Cortex of kidney (tissue), 1 donor: ENCODE measurements at places on chromosomes 12 and 14.

DNA sequence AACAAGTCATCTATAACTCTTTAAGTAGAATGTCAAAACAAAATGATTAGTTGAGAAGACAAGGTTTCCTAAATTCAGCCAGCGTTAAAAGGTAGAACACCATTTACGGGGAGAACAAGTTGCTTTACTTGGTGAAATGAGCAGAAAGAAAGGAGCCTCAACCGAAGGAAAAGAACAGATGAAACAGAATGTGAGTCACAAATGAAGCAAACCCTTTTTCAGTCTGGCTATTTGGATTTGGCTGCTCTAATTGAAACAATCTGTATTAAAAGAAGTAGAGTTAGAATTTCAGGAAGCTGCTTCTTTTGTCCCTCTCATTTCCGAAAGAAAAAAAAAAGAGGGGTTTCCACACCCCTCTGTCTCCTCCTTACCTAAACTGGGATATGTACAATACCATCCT lies 34.6 kb downstream of the CEP128 start:
- no peak for DNase-seq

DNA sequence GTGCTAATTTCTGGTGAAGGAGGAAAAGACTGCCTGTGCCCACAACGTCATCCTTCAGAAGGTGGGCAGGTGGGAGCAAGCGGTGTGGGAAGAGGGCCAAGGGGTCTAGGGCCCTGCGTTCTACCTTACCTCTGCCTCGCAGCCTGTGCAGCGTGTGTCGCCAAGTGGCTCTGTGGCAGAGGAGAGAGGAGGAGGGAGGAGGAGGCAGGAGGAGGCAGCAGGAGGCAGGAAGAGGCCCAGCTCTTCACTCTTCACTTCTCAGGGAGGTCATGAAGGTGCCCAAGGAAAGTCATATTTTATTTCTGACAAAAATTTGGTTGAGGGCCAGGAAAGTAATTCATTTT lies 177.9 kb downstream of the MYRFL start:
- no peak for DNase-seq

- no peak for DNase-seq
These were observed 414.8 kb upstream of the LMO3 start for GRCh38 chr12:17020765-17021164.

DNA sequence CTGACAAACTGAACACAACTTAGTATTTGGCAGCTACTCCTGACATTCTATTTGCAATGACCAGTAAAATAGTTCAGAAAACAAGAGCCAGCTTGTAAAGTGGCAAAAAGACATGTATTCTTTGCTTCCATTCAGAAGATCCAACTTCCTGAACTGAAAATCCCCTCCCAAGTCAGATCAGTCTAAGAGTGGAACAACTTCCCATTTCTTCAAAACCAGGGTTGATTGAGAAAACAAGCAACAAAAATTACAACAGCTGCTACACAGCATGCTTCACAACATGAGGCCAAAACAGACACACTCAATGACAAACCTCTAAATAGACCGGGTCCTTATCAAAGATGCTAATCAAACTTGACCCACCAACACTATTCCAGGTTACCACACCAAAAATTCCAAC lies 40.3 kb downstream of the CIT start:
- no peak for DNase-seq

GRCh38 chr14:53946404-53947093 lies 10.1 kb downstream of the BMP4 start:
- no peak for DNase-seq

DNA sequence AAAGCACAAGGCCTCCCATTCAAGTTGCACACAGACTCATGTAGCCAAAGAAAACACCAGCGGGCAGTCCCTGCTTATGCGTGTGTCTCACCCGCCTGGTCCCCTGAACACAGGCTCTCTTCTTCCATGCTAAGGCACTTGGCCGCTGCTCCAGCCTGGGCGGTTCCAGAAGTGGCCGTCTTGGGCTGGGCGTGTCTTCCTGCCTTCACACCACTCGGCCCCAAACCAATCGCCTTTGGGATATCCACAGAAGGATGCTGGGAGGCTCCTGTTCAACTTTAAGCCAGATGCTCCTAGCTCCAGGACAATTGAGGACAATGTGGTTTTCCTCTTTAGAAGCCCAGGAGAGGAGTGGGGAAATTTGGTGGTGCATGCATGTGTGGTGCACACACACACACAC lies 2.2 kb downstream of the SCARB1 start:
- DNase-seq: no peak

GRCh38 chr12:93978553-93978952 lies 169.8 kb upstream of the PLXNC1 start:
- DNase-seq: no peak

DNA sequence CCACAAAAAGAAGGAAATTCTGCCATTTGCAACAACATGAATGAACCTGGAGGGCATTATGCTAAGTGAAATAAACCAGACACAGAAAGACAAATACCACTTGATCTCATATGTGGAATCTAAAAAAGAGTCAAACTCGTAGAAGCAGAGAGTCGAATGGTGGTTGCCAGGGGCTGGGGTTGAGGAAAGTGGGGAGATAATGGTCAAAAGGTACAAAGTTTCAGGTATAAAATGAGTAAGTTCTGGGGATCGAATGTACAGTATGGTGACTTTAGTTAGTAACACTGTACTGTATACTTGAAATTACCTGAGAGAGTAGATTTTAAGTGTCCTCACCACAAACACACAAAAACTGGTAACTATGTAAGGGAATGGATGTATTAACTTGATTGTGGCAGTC lies 129.4 kb downstream of the PPM1H start:
- no peak for DNase-seq

DNA sequence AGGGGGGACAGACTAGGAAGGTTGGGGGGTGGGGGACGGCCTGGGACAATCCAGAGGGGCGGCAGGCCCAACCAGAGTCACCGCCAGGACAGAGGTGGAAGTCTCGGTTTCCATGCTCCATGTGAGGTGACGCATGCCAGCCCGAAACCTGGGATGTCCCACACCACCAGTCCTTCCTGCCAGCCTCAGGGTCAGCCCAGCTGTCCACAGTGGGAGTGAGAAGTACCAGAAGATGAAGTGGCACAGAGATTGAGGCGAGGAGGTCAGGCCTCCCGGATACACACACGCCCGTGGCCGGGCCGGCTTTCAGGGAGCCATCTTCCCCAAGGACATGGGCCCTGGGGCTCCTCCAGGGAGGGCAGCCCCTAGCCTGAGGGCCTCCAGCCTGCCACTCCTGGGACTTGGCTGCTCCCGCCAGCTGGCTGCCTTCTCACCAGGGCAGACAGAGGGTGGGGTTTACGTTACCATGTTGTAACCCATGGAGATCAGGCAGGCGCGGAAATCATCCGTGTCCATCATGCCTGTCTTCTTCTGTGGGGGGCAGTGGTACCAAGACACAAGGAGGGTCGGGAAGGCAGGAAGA lies 85.2 kb upstream of the ZFP36L1 start:
- DNase-seq: no peak

- DNase-seq: no peak
These were observed 52.7 kb downstream of the PPM1A start for GRCh38 chr14:60301685-60302084.

DNA sequence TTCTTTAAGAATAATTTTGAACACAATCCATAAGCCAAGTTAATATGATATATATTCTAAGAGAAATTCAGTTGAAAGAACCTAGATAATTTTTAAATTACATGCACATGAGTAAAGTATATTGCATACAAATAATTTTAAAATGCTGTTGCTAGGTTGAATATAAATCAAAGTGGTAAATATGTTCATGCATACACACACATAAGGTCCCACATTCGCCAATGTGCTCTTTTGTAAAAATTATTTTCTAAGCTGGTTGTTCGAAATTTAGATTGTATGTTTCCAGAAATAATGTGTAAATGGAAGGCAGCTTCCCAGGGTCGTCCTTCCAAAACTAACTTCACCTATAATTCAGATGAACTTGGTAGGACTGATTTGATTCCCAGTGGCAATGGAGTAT lies 173.7 kb upstream of the CCDC196 start:
- no peak for DNase-seq

GRCh38 chr14:21509432-21510143 lies 1.6 kb downstream of the METTL3 start:
- DNase-seq: no peak

DNA sequence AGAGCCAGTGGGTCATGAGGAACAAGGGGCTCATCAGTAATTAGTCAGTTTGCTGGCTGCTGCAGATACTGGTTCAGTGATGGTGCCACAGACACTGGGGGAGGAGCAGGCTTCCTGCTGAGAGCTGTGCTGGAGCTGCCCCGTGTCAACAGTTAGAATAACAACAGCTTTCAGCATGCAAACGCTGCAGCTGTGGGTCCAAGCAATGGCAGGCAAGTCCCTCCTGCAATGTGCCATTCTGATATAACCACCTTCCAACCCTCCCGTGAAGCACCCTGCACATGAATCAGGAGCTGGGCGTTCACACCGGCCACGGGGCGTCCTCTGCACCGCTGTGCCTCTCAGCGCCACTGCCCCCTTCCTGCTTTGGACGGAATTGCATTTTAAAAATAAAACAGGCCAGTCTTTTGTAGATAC lies 258.4 kb upstream of the SFSWAP start:
- no peak for DNase-seq

GRCh38 chr14:21041676-21042433 lies at the start of gene RNASE7:
Gene RNASE7 (plus strand): TSS chr14:21042362. CDS start chr14:21042993, 631 bp downstream.
- DNase-seq: no peak

GRCh38 chr12:41120211-41120610 lies 67.9 kb upstream of the PDZRN4 start:
- DNase-seq: no peak

DNA sequence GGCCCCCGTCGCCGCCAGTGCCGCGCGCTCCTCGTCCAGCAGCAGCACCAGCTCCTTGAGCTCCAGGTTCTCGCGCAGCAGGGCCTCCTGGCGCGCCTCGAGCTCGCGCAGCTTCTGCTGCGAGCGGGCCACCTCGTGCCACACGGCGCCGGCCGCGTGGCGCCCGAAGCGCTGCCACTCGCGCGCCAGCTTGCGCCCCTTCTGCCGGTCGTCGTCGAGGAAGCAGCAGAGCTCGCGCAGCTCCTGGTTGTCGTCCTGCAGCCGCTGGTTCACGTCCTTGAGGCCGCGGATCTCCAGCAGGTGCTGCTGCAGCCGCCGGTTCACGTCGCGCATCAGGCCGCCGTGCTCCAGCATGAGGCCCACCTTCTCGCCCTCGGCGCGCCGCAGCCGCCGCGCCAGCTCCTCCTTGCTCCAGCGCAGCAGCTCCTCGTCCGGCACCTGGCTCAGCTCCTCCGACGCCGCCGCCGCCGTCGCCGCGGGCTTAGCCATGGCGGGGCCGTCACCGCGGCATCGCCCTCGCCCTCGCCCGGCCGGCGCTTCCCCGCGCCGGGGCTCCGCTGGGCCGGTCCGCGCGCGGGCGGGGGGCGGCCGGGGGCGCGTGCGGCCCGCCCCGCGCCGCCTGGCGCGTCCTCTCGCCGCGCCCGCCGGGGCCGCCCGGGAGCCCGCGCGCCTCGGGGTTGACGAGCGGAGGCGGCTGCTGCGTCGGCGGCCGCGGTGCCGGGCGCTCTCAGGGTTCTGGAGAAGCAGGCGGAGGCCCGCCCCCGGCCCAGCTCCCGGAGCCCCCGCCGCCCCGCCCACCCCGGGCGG lies at the start of gene CCDC85C:
CCDC85C (minus strand) TSS at position 737 of the 807 bp plus-strand sequence; CDS start at position 489, 248 bp downstream.
- no peak for DNase-seq

DNA sequence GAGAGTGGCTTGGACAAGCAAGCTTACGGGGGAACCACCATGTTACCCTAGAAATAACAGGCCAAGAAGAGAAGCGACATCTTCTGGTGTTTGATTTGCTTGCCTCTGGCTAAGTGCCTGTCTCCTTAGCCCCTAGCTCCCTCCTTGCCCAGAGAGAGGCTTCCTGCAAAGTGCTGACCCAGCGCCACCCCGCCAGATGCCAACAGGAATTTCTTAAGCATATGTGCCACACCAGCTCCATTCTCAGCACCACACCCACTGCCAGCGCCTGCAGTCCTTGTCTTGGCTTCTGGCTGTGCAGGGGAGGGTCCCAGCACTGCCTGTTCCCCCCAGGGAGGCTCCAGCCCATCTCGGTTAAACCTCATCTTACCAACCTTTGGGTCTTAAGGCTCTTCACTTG lies 74.2 kb upstream of the NCOR2 start:
- DNase-seq: no peak

- DNase-seq: no peak
These were observed 28.5 kb downstream of the TMCC3 start for GRCh38 chr12:94621662-94622359.

DNA sequence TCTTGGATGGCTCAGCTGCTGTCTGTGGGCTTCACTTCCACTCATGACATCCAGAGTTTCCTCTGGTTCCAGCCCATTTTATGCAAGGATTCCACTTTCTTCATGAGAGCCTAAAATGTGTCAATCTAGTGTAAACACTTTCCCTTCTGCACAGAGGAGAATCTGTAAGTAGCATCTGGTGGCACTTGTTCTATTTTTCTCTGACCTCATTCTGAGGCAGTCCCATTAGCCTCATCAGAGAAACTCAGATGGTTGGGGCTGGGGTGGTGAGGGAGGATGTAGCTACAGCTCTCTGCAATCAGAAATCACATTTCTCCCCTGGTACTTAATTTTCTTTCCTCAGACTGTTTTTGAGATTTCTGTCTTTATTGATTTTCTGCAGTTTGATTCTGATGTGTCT lies 81.6 kb downstream of the PRMT8 start:
- no peak for DNase-seq

DNA sequence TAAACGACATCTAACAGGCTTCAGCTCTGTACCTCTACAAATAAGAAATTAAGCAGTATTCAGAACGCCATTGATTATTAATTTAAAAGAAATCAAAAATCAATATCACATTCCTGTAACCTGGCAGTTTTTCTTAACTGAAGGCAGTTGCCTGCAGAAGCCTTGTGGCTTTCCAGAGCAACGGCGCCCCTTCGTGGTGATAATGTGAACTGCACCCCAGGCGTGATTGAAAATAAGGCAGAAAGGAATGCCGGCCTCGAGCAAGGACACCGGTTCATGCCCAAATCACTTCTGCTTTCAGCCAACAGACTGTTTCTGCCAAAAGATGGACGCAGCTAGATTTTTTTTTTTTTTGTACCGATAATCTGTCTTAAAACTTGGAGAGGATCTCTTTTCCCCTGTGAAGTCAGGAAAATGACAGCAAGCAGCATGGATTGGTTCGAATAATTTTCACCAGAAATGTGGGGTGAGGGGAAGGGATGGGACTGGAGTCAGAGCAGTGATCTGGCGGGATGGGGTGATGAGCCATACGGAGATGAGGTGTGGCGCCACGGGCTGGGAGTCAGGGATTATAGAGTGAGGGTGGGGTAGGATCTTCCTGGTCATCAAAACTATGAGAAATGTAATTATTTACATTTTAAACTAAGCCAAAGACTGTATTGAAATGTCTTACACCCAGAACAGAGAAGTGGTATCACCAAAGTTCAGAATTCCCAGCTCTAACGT lies 473.0 kb downstream of the DPF3 start:
- DNase-seq: no peak

GRCh38 chr12:64894827-64895475 lies 70.5 kb downstream of the TBC1D30 start:
- no peak for DNase-seq

- DNase-seq: no peak
These were observed 45.9 kb downstream of the SLC6A12 start for GRCh38 chr12:167959-168600.
